ENCODE measurements at places on chromosomes 4 and X. TPM values are rescaled to one million over a fixed set of nuclear protein-coding genes. Genes with fewer than 3 reads are reported as not detected.

The DGAT2L6 gene
- not detected for total RNA-seq

The CXCL9 gene
- total RNA-seq = not detected

- no peak for DNase-seq
These were observed 648.7 kb upstream of the DIPK2B start for GRCh38 chrX:45849261-45849862.

- DNase-seq = no peak
These were observed 215.5 kb downstream of the APBB2 start for GRCh38 chr4:40998675-40999358.

DNA sequence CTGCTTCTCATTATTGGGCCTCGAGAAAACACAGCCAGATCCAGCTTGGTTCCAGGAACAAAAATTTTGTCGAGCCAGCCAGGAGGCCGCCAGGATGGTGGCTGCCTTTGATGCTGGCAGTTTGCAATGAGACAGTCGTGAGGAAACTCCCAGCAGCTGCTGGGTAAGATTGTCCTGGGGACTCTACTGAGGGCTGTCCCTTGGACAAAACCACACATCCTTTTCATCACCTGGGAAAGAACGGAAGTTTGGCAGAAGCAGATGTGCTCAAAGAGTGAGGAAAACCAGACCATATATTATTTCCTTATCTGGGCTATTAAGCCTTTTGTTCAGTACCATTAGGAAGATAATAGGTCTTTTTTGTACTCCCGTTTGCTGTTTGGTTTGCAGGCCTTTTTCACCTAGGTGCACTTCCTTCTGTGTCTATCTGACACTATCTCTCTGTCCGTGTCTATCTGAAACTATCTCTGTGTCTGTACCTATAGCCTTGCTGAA is 13.4 kb upstream of the PAPSS1 start:
- no peak for DNase-seq

The PPEF1 gene
- total RNA-seq = 0.15 TPM

GRCh38 chr4:786861-787300 is 39.0 kb downstream of the CPLX1 start:
- DNase-seq = no peak

GRCh38 chrX:101973066-101973465 is 41.2 kb upstream of the ZMAT1 start:
- DNase-seq = no peak

The SPOCK3 gene
- total RNA-seq = 0.28 TPM

DNA sequence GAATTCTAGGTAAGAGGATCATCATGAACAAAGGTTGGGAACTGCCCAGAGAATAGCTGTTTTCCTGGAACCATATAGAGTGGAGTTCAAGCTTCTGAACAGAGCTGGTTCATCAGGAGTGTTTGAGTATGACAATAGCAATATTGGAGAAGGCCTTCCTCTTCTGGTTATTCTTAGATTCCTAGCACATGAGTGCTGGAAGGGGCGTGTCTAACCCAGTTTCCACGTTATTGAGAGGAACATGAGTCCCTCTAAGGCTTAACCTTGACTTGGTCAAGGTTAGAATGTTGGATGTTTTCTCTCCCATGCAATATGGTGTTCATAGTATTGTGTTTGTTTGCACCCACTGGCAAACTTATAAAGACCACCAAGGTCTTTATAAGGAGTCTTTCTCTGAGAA is 101.3 kb downstream of the TSPAN7 start:
- DNase-seq = no peak

The SYP gene
- 2.1 TPM for total RNA-seq

DNA sequence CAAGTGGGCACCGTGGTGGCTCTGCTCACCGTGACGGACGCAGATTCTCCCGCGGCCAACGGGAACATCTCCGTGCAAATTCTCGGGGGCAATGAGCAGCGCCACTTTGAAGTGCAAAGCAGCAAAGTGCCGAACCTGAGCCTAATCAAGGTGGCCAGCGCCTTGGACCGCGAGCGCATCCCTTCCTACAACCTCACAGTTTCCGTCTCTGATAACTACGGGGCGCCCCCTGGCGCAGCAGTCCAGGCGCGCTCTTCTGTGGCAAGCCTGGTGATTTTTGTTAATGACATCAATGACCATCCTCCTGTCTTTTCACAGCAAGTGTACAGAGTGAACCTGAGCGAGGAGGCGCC is 2.7 kb downstream of the FAT4 start:
- peak; percentile 72 for DNase-seq

The SULT1E1 gene
- not detected for total RNA-seq

The RPS3A gene
- total RNA-seq = 2,686 TPM

GRCh38 chr4:687048-687970 is 1.6 kb downstream of the SLC49A3 start:
- peak; percentile 76 for DNase-seq

- DNase-seq = peak; percentile 26
These were observed 908 bp downstream of the PCDH10 start for GRCh38 chr4:133149932-133150471.

The EDNRA gene
- 0.75 TPM for total RNA-seq

The DUSP9 gene
- total RNA-seq = 2.3 TPM

The MAGEB17 gene
- total RNA-seq = 0.74 TPM

DNA sequence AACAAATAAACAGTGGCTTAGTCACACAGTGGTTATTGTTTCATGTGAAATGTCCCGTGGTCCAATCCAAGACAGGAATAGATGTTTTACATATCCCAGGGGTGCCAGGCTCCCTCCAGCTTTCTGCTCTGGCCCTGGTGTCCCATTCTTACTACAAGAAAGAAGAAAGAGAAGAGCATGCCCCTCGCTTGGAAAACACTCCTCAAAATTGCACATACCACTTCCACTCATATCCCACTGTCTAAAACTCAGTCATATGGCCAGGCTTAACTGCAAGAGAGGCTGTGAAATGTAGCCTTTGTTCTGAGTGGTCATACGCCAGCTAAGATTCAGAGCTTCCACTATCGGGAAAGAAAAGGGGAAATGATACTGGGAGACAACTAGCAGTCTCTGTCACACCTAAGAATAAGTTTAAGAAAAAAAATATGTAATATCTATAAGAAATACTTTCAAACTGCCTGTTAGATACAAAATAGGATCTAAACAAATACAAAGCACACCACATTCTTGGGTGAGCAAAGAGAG is 306.8 kb upstream of the FAM241A start:
- DNase-seq = no peak

- no peak for DNase-seq
These were observed 203.7 kb downstream of the AFAP1 start for GRCh38 chr4:7735961-7736360.

The ASB12 gene
- 0.29 TPM for total RNA-seq

The UGT2B7 gene
- total RNA-seq = not detected
